ENCODE measurements at places on chromosomes 2 and 18. TPM values are rescaled to one million over a fixed set of nuclear protein-coding genes. Genes with fewer than 3 reads are reported as not detected.

Gene NPHP1
- total RNA-seq, result 5.5 TPM

DNA sequence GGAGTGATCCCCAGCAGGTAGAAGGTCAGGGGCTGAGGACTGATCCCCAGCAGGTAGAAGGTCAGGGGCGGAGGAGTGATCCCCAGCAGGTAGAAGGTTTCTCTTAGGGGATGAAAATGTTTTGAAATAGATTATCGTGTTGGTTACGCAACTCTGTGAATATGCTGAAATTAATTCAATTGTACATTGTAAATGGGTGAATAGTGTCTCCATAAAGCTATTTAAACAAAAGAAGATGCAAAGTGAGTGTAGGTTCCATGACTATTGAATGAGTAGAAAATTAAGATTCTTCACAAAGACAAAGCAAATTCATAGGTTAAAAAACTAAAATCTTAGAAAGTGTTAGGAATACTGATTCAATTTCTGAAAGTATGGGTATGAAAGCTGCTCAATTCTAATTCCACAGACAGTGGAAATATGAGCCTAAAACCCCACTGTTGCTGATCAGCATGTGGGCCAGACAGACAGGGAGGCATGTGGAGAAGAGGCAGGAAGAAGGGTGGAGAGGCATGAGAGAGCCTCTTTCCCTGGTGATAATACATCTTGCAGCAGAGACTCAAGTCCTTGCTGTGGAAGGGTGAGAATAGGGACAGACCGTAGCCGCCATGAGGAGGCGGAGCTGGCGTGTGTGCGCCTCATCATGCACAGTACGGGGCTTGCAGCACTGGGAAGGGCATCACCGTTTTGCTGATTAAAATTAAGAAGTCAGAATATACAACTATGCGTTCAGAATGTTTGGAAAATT is 85.9 kb upstream of the NFATC1 start:
- peak; percentile 2 for DNase-seq

DNA sequence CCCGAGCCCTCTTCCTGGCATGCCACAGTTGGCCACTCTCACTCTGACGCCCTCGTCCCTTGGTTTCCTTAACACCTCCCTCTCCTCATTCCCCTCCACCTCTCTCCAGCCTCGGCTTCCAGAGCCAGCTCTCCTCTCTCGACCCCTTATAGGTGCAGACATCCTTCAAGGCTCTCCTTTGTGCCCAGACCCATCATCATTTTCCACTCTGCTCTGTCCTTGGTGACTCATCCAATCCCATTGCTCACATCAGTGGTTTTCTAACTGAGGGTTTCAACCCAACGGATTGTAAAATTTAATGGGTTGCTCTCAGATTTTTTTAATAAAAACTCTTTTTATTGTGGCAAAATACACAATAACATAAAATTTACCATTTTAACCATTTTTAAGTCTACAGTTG is 6.2 kb downstream of the ST8SIA5 start:
- no peak for DNase-seq

DNA sequence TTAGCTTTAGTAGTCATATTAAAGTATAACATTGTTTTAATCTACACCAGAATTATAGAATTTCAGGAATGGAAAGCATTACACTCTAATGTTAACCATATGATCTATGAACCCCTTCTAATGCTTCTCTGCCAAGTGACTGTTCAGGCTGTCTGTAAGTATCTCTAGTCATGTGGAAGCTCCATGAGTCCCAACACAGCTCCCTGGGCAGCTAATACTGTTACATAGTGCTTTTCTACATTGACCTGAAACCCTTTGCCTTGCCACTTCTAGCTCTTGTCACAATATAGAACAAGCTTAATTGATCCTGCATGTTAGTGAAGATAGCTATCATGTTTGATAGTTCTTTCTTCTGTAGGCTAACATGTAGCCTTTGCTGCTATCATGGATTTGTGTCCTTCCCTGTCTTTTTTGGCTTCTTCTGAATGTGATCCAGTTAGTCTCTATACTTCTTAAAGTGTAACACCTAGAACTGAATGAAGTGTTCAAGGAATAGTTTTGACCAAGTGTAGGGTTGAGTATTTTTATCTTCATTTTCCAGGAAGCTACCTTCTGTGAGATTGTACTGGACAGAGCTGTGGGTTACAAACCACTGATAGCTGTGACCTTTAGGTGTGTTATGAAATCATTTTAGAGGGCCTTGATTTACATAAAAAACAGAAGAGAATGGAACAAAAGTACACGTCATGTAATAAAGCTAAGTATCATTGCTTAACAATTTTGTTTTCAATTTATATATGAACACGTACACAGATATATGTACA is 23.7 kb downstream of the BABAM2 start:
- no peak for DNase-seq

GRCh38 chr2:194723446-194723845 is 933.6 kb upstream of the SLC39A10 start:
- DNase-seq, result peak; percentile 96

- DNase-seq, result peak; percentile 94
Measured at GRCh38 chr2:27705851-27706622, 42.3 kb downstream of the SLC4A1AP start.

All from myocyte (in vitro differentiated cells).